ENCODE measurements at places on chromosomes 12 and 14. TPM values are rescaled to one million over a fixed set of nuclear protein-coding genes. Genes with fewer than 3 reads are reported as not detected.
A peak's percentile ranks its signal among the peaks of the same experiment; 100 is the strongest.

- DNase-seq: peak; percentile 59
Observed at GRCh38 chr12:24742378-24742777, 206.5 kb downstream of the BCAT1 start.

DNA sequence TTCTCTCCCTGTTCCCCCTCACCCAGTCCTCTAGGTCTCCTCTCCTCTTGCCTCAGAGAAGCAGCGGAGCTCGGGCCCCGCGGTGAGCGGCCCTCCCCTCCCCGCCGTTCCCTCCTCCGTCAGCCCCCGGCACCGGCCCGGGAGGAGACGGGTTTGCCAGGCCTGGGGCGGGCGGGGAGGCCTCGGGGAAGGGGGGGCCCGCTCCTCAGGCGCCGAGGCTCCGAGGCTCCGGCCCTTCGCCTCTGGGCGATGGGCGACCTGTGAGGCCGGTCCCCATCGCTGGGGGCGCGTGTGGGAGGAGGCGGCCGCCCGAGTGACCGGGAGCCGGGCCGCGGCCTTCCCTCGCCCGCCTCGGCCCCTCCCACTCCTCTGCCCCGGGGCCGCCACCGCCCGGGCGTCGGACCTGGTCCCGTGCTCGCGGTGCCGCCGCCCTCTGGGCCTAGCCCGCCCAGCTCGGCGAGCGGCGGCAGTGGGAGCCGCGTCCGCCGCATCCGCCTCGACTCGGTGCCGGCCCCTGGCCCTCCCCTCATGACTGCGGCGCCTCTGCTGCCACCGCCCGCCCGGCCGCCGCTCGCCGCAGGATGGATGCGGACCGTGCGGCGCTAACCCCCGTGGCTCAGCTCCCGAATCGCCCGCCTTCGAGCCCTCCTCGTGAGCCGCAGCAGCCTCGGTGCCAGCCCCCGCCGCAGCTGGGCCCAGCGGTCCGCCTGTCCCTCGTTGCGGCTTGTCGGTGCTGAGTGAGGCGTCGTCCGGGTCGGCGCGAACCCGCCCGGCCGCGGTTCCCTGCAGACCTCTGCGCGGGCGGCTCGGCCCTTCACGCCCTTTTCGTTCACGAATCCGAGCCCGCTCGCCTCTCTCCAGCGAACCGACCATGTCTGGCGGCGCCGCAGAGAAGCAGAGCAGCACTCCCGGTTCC, 574 bp downstream of the WNK1 start:
- peak; percentile 53 for DNase-seq

GRCh38 chr12:68317047-68317667, 15.0 kb downstream of the MDM1 start:
- DNase-seq: peak; percentile 69

- no peak for DNase-seq
Observed at GRCh38 chr14:75636100-75636692, 24.5 kb downstream of the ERG28 start.

DNA sequence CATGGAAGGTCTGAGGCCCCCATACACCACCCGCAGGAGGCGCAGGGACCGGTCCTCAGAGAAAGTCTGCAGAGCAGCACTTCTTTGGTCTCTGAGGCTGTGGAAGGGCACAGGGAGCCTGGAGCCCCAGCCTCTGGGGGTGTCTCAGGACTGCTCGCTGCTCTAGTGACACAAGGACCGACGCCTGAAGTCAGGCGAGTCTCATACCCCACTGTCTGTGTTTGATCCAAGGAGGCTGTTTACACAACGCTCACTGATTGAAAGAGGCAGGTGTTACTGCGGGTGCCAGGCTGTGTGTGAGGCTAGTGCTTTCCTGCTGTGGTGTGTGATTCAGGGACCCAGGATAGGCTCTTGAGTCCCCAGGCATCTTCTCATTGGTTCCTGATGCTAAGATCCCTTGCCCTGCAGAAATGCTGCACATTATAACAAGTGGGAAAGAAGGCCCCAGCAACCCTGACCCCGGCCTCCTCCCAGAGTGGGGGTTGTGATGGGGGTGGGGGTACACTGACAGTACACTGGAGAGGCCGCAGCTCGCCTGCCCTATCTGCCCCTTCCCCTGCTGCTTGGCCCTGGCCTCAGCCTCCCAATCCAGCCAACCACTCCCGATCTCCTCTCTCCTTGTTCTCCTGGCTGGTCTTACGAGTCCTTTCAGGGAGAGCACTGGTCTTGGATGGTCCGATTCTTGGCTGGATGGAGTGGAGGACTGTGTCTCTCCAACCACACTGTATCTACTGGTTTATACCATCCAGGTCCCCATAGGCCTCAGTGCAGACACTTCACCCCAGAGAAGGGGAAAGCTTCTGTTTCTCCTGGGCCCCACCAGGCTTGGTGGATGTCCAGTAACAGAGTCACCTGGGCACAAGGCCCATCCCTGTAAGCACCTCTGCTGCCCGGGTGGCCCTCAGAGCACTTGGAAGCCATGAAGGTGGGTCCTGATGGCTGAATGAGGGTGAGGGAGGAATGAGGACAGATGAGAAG, 6.6 kb downstream of the CACNA2D4 start:
- no peak for DNase-seq

GRCh38 chr12:114764510-114764909, 80.5 kb upstream of the TBX3 start:
- DNase-seq: no peak

DNA sequence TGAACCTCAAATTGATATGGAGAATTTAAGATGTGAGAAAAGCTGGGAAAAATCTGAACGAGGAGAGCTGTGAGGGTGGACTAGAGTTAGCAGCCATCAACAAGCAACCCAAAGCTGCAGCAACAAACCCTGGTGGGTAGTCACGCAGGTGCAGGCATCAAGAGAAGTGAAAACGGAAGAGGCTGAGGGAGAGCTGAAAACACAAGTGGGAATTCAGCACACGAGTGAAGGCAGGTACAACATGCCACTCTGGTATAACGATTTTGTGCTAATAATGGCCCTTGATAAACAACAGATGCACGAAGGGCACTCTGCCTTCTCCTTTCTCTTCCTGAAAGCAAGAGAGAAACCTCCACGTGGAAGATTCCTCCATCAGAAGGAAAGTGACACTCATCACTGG, 11.5 kb downstream of the TCL1B start:
- DNase-seq: no peak

- DNase-seq: no peak
Observed at GRCh38 chr14:77889971-77890442, 90.1 kb downstream of the ADCK1 start.

GRCh38 chr14:102668291-102668873, 75.9 kb downstream of the RCOR1 start:
- no peak for DNase-seq

DNA sequence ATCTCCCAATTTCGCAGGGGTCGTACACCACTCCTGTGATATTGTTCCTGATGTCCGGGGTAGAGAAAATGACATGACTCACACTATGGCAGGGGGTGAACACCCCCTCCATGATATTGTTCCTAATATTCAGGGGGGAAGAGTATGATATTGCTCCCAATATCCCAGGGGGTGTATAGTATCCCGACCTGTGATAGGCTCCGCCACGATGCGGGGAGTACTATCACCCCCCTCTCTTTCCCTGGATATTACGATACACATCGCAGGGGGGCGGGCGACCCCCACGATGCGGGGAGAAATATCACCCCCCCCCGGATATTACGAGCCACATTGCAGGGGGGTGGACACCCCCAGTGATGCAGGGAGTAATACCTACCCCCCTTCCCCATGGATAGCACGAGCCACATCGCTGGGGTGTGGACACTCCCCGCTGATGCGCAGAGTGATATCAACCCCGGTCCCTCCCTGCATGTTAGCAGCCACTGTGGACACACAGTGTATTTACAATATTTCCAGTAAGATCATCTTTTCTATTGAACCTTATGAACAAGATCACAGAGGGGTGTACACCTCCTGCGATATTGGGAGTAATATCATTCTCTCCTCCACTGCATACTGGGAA, 17.7 kb downstream of the SMIM41 start:
- no peak for DNase-seq

DNA sequence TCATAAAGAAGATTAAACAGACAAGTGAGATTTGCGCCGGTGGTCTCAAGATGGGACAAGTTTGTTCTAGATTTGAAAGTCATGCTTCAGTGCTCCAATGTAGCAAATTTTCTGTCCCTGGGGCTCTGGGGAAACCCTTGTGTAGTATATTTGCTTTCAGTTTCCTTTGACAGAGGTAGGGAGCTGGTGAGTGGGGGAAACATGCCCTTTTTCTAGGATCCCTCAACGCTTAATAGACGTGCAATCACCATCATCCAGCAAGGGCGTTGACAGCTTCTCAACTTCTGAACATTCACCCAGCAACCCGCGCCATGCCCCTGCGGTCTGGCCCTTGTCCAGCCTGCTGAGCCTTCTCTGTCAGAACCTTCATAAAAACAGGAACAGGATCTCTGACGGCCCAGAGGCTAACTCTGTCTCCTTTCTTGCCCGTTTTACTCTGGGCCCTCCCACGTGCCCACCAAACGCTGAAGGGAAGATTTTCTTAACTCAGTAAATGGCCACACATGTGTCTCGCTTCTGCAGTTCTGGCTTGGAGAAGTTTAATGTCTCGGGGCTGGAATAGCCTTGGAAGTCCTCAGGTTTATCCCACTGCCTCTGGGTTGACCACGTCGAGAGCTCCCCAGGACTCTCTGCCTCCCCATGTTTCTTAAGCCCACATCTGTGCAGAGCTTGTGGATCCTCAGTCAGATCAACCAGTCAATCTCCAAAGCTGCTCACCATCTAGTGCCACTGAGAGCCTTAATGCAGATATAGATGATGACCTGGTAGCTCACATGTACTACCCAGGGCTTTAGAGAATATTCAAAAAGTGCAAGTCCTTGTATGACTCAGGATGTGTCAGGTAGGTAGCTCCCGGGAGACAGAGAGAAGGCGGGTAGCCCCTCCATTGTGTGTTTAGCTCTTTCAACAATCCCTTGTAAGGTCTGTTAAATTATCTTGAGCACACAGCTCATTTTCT, 58.1 kb upstream of the CCND2 start:
- DNase-seq: peak; percentile 79

- no peak for DNase-seq
Observed at GRCh38 chr12:87266305-87266704, 762.9 kb downstream of the C12orf50 start.

- no peak for DNase-seq
Observed at GRCh38 chr14:93185349-93185720, 218 bp downstream of the LYSET start.

DNA sequence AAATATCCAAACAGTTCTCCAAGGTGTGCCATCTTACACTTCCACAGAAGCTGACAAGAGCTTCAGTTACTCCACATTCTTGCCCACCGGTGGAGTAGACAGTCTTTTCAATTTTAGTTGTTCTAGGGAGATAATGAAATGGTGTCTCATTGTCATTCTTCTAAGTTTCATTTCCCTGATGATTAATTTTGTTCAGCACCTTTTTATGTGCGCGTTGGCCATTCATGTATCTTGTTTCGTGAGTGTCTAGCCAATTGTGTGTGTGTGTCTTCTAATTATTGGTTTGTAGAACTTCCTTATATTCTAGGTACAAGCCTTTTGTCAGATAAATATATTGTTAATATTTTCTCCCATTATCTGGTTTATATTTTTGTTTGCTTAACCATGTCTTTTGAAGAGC, 63.1 kb downstream of the GLT1D1 start:
- no peak for DNase-seq

DNA sequence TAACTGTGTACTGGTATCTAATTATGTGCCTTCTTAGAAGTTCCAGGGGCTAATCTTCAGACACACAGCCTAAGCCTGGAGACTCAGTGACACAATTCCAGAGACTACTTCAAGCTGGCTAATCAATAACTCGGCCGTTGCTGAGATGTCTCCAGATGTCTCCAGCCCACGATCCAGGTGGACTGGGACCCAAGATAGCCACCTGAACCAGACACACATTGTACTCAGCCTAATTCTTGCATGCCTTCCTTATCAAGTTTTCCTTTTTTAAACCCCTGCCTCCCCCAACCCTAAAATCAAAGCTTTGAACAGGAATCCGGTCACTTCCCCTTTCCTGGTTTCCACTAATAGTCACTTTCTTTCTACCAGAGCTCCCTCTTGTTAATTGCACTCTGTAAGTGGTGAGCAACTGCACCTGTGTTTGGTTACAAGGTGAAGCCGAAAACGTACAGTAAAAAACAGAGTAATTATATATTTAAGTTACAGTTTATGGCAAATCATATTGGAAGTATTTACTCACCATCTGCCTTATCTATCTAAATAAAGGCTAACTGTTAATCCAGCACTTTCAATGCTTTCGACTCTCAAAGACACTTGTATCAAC, 39.8 kb upstream of the PTGDR start:
- DNase-seq: no peak

GRCh38 chr12:105459760-105460330, 129.4 kb downstream of the C12orf75 start:
- no peak for DNase-seq

DNA sequence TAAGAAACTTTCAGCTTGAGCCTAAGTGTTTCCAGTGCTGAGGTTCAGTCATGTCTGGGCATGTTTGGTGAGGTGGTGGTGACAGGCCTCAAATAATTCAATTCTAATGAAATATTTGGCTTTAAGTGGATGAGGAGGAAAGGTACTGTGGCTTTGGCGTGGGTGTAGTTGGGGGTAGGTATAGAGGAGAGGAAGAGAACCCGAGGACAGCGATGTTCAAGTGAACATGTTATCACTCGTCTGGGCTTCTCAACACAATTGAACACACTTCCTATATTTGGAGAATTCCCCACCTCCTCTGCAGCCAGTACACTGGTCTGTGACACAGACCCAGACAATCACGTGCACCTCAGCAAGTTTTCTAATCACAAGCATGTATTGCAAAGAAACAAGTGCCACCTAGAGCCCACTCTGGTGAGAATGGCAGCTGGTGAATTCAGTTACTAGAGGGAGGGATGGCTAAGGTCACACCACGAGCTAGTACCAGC, 53.0 kb downstream of the IFNG-AS1 start:
- peak; percentile 63 for DNase-seq

GRCh38 chr14:29274890-29275596, 508.5 kb downstream of the FOXG1 start:
- no peak for DNase-seq

DNA sequence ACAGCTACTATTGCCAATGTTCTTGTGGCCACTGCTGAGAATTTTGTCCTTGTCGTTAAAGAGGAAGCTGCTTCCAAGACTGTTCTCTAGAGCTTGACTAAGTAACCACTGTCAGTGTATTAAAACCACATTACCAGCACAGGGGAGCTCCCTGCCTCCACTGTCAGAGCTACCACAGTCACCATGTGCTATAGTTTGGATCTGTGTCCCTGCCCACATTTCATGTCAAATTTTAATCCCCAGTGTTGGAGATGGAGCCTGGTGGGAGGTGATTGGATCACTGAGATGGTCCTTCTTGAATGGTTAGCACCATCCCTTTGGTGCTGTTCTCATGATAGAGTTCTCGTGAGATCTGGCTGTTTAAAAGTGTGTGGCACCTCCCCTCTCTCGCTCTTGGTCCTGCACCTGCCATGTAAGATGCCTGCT, 23.2 kb upstream of the RAP1B start:
- DNase-seq: peak; percentile 81

- peak; percentile 74 for DNase-seq
Observed at GRCh38 chr14:69763761-69764510, 3.0 kb upstream of the SRSF5 start.

Gene KRT71
- not detected for total RNA-seq

Gene CRACR2A
- 19.0 TPM for total RNA-seq

Gene ERGIC2
- total RNA-seq: 116 TPM

Gene HOXC5
- not detected for total RNA-seq

Gene RAPGEF3
- 1.5 TPM for total RNA-seq

Gene PDZRN4
- not detected for total RNA-seq
